ENCODE measurements at places on chromosomes 7 and 10.

DNA sequence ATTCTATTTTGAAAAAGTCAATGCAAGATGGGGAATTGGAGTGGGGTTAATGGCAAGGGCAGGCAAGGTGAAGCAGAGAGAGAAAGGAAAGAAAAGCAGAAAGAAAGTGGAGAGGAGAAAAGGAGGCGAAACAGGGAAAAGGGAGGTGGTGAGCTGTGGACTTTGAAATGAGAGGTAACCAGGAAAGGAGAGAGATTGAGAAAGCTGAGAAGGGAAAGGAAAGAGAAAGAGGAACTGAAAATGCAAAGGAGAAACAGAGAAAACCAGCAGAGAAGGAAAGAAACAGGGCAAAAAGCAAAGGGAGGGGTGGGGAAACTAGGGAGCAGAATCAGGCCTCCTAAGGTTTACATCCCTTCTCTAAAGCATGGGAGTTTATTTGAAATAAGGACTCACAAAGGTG, 72.5 kb upstream of the TPK1 start:
- no peak for DNase-seq

GRCh38 chr10:101444058-101444898, 90.3 kb downstream of the BTRC start:
- no peak for DNase-seq

GRCh38 chr10:132110111-132110521, 44.4 kb downstream of the JAKMIP3 start:
- no peak for DNase-seq

DNA sequence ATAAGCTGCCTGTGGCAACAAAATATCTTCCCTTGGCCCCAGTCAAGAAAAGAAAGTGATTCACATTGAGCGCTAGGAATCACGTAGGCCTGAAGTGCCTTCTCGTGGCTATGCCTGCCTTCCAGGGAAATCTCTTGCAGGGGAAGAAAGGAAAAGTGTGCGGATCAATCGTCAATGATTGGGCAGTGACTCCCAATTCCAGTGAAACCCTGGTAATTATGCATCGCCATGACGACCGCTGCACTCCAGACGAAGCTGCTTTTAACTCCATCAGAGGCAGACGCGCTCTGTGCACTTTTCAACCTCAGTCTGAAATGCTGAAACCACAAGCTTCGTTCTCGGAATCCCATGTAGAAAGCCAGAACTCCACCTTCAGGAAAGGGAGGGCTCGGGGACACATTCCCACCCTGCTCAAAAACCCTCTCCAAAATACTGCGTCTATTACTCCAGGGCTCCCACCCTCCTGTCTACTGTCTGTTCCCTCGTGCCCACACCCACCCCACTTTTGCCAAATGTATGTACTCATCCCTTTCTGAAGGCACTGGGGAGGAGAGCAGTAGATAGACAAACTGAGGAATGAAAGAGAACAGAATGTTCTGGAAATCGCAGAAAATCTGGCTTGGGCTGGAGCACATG, 24.2 kb upstream of the PRKAG2 start:
- no peak for DNase-seq

- DNase-seq = no peak
Measured at GRCh38 chr10:7337431-7338171, 73.2 kb downstream of the SFMBT2 start.

All from NK-92 treated with Interleukin-12 subunit alpha and Interleukin-12 subunit beta, amount 100 ng/mL, for 24 hours (cell line).